ENCODE measurements at places on chromosomes 6 and 20.

- no peak for DNase-seq
These were observed 169.3 kb downstream of the BCAS1 start for GRCh38 chr20:53901064-53901463.

GRCh38 chr6:111844921-111845320 lies 28.3 kb downstream of the FYN start:
- DNase-seq, result no peak

DNA sequence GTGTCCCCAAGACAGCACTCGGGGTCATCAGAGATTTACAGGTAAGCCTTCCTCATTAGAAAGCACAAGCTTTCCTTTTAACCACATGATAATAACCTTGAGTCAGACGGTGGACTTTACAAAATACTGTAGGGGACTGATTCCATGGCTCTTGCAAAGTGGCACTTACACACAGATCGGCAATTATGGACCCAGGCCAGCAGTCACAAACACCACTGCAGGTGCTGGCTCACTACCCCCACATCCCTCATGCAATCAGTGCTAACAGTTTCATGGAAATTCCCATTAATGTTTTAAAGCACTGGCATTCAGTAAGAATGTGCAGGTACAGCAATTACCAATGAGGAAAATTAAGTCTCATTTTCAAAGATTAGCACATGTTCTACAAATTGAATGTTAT lies 516.5 kb downstream of the PRKN start:
- DNase-seq, result no peak

DNA sequence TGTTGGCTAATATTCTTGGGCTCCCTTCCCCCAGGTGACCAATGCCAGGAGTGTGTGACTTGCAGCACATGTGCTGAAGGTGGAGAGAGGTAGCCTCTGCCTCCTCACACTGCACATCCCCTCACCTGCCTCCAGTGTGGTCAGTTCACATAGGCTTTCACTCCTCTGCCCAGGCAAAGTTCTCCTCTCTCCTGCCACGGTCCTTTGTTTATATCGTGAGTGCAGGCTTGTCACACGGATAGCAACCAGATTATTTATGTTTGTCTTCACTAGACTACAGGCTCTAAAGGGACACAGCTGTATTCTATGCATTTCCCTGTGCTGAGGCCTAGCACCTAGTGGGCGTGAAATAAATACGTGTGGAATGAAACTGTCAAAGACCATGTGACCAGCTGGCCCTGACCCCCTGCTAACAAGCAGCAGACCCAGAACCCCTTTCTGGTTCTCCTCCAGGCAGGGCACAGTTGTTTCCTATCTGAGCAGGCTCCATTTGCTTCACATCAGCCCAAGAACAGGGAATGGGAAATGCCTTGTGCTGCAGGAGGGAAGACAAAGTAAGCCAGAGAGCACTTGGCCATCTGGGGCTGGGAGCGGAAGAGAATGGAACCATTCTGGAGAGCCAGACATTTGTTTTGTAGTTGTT lies 42.3 kb downstream of the UNC5CL start:
- DNase-seq, result no peak

DNA sequence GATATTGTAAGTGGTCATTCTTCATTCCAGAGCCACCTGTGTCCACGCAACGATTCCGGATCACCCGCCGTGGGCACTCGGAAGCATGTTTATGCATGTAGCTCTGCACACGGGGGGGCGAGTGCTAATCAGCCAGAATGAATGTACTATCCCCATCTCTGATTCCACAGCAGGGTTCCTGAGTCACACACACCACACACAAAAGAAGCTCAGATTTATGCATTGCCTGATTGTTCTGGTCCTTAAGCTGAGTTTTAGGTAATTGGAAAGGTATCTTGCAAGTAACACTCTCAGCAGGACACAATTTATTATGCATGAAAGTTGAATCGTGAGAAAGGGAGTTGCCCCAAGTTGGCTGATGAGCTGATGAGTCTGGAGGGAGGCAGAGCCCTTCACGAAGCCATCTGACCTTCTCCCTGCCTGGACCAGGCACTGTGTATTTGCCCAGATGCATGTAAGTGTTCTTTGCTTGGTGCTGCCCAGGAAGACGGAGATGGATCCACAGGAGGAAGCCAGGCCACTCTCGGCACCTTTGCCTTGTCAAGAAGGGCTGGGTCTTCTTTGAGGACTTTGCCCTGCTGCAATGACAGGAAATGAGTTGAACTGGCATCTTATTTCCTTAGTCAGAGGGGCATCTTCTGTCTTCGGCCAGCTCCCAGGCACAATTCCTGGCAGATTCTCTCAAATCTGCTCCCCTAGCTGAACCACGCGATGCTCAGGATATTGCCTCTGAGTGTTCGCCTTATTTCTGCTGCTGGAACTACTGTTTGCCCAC lies 141.1 kb downstream of the SYNDIG1 start:
- DNase-seq, result no peak

DNA sequence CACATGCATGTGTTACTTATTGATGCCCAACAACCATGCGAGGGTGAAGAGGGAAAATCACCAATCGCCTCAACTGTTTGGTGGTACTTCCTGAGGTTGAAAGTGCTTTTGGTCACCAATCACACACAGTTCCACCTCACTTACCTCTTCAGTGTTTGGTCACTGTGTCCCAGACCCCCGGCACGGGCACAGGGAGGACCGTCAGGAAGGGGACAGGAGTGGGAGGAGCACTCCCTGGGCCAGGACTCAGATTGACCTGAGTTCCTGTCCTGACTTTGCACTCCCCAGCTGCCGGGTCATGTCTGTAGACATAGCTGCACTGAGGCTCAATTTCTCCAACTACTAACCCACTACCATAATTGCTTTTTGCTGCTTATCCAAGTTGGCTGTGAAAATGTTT lies 74.2 kb upstream of the PBOV1 start:
- no peak for DNase-seq

- DNase-seq, result no peak
These were observed 3.5 kb downstream of the CTNNBL1 start for GRCh38 chr20:37697314-37697713.

GRCh38 chr6:143901885-143902750 lies 37.8 kb downstream of the ZC2HC1B start:
- DNase-seq, result no peak

- no peak for DNase-seq
These were observed 87.7 kb downstream of the PDE7B start for GRCh38 chr6:135939208-135939591.

DNA sequence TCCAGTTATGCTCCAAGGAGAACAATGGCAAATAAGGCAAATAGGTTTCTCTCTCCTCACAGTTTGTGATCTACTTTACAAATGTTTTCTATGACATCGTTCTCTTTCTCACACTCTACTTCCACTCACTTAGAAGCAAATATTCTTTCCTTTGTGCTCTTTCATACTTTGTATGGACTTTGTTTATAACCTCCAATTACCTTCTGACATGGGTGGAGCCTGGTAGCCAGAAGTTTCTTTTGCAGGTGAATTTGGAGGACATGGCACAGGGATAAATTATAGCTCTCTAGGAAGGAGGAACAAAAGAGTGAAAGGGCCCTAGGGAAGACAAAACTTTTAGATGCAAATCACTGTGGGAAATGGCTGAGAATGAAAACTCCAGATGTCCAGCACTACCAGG lies 69.3 kb downstream of the OPN5 start:
- DNase-seq, result no peak
